Suppressor macrophage treated with lipopolysaccharide for 4 hours (primary cell): ENCODE measurements at places on chromosomes 3 and 15.

DNA sequence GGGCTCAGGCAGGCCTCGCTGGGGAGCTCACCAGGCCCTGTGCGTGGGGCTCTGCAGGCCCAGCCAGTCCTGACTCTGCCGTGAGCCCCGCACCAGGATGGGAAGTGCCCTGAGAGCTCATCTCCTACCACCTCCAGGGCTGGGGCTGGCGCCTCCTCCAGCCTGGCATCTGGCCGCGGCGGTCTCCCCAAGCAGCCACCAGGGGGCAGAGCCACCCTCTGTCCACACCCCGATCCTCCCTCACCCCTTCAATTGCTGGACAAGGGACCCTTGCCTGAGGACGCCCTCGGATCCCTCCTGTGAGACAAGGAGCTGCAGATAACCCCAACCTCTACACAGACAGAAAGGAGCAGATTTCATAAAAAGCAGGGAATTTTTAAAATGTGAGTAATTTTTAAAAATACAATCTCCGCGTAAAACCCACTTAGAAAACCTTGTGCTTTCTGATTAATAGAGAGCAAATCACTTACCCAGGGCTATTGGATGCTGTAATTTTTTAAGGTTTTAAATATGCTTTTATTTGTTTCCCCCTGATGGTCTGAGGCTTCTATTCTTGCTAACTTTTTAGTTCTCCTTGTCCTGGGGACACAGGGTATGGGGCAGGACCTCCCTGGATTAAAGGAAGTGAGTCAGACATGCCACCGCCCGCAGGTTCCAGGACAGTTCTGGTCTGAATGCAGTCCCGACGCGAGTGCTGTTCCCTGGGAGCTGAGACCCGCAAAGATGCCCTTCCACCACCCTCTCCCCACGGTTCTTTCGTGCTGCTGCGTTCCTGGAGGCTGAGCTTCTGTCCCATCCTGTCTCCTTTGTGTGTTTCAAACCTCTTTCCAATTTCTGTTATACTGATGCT is 52.3 kb upstream of the CHRNA7 start:
- DNase-seq = peak; percentile 59

DNA sequence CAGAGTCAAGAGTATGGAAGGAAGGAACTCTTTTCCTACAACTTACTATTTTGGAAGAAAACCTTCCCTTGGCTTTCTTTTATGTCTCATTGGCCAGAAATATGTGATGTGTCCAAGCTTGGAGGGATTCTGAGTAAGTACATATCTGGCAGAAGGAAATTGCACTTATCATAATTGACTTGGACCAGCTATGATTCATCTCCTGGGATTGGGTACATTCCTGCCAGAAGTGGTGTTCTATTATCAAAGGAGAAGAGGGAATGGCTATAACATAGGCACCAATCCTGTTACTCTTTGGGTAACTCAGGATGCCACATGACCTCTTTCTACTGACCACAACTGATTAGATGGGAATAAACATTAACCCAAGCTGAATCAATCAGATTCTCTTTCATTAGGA is 13.5 kb upstream of the DAZL start:
- DNase-seq = no peak

- DNase-seq = no peak
These were observed 532.9 kb upstream of the IL12A start for GRCh38 chr3:159455741-159456181.

DNA sequence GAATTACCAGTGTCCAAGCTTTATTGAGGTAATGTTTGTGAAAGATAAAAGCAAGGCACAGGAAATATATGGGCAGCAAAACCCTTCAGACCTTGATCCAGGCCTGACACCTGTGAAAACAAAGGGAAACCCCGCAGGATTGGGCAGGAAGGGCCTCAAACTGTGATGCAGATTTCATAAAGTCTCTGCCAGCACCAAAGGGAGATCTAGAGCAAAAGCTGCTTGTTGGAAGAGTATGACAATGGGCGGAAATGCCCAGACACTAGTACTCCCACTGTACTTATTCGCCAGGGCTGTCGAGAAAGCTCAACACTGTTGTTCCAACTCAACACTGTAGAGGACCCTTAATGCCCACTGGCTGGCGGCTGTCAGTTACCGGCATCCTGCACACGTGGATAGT is 207.9 kb downstream of the CD47 start:
- no peak for DNase-seq

GRCh38 chr3:71008350-71008935 is 575.1 kb downstream of the FOXP1 start:
- no peak for DNase-seq

DNA sequence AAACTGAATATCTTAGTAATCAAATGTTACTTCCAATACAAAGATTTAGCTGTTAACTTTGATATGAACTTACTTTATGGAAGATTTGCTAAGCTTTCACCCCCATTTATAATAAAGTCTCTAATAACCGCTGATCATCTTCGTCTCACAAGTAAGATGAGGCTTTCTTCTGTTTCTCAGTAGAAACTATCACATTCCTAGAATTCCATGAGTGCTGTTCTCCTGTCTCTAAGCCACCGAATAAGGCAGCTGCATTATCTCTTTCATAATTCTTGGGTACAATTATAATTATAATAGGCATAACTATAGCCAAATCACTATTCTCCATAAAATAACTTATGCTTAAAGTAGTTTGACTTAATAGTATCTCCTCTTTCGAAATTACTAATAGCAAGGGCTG is 18.3 kb upstream of the SETMAR start:
- DNase-seq = no peak

GRCh38 chr3:12508291-12508700 is 24.0 kb downstream of the TSEN2 start:
- no peak for DNase-seq

- DNase-seq = no peak
These were observed 106.4 kb downstream of the TP63 start for GRCh38 chr3:189737619-189738018.

DNA sequence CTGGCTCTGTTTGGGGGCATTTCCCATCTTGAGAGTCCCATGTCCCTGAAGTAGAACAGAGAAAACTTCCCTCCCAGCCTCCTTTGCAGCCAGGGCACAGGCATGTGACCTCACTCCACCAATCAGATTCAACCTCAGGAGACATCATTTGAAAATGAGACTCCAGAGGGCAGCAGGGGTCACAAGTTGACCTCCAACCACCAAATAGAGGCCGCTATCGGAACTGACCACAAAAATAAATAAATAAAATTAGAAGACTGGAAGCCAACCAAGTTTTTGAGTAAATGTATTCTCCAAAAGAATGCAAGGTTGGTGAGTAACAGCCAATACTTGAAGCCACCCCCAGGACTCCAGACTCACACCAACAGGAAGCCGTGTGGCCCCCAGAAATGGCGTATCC is 106.5 kb downstream of the CHSY1 start:
- DNase-seq = no peak

DNA sequence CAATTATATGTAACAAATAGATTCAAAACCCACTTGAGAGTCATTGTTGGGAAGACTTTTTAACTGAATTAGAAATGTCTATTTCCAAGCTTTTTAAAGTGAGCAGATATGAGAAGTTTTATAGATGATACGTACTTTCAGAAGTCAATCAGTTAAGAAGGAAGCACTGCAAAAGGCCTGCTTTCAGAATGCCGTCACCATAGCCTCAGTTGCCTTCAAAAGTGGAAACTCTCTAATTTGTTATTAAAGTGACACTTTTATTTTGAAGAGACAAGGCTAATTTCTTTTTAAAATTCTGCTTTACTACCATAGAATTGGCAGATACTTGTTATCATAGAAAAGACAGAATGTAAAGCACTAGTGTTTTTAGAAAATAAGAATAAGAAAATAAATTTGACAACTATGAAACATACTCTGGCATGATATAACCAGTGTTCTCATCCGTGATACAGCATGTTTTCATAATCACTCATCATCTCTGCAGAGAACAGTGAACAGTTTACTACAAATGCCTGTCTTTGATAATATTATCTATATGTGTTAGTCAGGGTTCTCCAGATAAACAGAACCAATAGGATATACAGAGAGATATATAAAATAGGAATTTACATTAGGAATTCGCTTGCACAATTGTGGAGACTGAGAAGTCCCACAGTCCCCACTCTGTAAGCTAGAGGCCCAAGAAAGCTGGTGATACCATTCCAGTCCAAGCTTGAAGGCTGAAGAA is 7.0 kb upstream of the PLD1 start:
- DNase-seq = no peak

- DNase-seq = no peak
These were observed 20.5 kb upstream of the LIMD1 start for GRCh38 chr3:45574067-45574494.

DNA sequence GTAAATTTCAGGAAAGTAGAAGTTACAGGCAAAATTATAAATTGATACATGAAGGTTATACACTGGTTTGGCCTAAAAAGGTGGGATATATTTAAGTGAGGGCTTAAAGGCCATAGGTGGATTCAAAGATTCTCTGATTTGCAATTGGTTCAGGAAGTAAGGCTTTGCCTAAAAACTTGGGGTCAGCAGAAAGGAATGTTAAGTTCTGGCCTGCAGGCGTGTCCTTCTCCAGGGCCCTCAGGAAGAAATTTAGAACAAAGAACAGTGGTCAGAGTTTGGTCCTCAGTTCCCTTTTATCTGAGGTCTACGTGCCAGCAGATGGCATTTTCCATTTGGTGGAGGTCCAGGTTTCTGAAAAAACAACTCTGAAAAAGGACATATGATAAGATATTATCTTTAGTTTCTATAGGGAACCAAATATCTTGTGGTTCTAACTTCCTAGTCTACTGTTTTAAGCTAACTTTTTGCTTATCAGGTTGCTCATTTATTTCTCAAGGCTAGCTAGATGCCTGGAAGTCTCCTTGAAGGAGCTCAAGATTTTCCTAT is 40.5 kb downstream of the SCN11A start:
- no peak for DNase-seq

GRCh38 chr15:59002418-59002859 is 15.0 kb downstream of the RNF111 start:
- DNase-seq = peak; percentile 86

- no peak for DNase-seq
These were observed 72.0 kb downstream of the DHX30 start for GRCh38 chr3:47874913-47875312.

GRCh38 chr15:70503073-70503745 is 260.1 kb downstream of the UACA start:
- DNase-seq = peak; percentile 60

- no peak for DNase-seq
These were observed 325.7 kb downstream of the MAGI1 start for GRCh38 chr3:65713016-65713415.

DNA sequence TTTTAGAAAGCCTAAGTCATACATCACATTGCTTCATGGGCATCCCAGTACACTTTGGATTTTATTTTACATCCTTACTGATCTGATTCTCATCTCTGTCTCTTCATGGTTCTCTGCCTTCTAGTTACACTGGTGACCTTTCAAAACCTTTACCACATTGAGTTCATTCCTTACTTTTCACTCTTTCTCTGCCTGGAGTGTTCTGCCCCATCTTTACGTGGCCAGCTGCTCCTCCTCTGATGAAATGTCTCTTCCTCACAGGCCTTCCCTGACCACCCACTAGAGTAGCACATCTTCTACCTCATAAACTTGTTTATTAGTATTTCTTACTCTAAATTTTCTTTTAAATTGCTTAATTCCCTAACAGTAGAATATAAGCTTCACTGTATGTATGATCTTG is 17.7 kb downstream of the CTNNB1 start:
- no peak for DNase-seq

DNA sequence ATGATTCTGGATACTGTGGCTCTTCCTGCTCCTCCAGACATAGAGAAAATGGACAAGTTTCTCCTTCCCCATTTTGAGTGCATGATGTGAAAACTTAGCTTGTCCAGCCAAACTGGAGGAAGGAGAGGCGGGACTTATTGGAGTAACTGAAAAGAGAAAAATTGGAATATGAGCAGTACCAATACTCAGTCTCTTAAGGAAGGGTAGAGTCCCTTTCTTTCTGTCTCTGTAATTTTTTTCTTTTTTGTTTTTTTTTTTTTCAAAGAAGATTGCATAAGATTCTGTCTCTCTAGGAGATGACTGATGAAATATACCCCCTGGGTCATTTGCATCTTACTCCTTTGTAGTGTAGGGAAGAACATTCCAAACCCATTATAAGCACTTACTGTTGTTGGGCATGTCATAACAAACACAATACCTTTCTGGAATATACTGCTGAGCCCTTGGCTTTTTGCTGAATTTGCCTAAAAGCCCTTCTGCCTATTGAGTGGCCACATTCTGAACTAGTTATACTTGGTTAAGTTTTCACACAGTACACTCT is 498.1 kb upstream of the TPRG1 start:
- DNase-seq = peak; percentile 71

DNA sequence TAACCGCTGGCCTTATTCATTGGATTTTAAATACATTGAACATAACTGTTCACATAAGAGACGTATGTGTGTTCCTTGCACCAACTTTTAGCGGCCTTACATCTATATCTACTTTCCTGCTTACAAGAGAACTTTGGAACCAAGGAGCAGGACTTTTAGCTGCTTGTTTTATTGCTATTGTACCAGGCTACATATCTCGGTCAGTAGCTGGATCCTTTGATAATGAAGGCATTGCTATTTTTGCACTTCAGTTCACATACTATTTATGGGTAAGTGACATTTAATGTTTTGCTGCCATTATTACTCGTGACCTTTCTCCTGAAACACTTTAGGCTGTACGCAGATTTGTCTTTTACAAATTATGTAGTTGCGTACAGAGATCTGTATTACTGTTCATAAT is 47.1 kb downstream of the STT3B start:
- DNase-seq = no peak

DNA sequence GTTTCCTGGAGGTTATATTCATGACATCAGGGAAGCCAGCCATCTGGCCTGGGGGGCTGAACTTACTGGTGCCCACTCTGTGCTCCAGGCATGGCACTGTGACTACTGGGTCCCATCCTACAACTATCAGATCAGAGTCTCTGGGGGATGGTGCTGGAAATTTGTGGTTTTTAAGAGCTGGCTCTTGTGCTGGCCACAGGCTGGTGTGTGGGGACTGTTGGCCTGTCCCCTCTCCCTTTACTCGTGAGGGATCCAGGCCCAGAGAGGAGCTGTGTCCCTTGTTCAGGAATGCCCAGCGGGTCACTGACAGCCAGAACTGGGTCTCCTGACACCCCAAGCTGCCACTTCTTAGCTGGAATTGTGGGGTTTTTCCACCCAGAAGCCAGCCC is 44.5 kb upstream of the SEC22A start:
- DNase-seq = no peak

- peak; percentile 46 for DNase-seq
These were observed 58.8 kb downstream of the NCEH1 start for GRCh38 chr3:172651936-172652625.

DNA sequence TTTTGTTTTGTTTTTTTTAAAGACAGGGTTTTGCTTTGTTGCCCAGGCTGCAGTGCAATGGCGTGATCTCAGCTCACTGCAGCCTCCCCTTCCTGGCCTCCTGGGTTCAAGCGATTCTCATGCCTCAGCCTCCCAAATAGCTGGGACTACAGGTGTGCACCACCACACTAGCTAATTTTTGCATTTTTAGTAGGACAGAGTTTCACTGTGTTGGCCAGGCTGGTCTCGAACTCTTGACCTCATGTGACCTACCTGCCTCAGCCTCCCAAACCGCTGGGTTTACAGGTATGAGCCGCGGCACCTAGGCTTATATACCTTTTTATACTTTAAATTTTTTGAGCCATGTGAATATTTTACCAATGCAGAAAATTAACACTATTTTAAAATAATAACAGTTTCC is 56.9 kb upstream of the HERC1 start:
- no peak for DNase-seq
